ENCODE measurements at places on chromosomes 7 and 10.

- DNase-seq: peak; percentile 68
These were observed 263.5 kb downstream of the ZEB1 start for GRCh38 chr10:31582365-31583052.

DNA sequence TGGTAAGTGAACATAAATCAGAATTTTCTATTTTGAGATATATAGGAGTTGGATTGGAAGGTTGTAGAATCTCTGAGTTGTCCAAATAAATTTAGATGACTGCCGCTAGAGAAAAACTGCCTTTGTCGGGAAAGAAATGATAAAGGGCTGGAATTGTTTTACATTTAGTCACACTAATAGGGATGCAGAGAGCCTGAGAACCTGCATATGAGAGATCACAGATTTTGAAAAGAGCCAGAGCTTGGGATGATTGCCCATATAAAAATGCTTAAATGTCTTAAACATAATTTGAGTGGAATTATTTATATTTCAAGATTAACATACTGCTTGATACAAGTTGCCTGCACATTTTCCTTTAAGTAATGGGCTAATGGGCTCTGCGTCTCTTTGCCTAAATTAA lies 660.5 kb downstream of the NRG3 start:
- DNase-seq: no peak

DNA sequence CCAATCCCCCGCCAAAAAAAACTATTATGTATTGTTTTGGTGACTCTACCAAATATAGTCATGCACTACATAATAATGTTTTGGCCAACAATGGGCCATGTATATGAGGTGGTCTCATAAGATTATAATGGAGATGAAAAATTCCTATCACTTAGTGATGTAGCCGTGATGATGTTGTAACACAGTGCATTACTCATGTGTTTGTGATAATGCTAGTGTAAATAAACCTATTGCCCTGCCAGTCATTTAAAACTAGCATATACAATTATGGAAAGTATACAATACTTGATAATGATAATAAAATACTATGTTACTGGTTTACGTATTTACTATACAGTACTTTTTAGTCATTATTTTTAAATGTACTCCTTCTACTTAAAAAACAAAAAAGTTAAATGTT lies 101.5 kb downstream of the SLC25A40 start:
- DNase-seq: no peak

DNA sequence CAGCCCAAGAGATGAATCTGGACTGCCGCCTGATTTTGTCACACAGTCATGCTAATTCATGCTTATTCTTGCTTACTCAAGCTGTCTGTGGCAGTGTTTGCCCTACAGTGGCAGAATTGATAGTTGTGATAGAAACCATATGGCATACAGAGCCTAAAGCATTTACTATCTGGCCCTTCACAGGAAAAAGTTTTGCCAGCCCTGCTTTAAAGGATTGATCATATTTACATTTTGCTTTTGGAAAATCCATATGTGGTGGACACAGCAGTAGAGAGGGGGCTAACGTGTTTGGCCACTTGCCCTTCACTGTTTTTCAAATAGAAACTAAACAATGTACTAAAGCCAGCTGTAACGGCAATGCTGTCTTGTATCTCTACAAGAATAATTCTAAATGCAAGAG lies 974.0 kb upstream of the GHITM start:
- no peak for DNase-seq

DNA sequence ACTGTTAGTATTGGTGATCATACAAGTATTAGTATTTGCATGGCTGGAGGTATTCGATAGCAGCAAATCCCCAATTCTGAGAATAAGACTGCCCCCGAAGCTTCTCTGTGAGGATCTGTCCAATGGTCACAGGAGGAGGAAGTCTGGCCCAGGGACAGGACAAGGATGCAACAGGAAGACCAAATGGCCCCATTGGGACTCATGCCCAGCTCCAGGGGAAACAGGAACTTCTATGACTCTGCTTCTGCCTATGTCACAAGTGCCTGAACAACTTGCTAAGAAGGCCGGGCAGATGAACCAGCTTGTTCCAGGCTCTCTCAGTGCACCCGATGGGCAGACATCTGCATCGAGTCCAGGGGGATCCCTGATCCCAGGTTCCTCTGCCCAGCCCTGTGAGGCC lies 172.0 kb upstream of the GRB10 start:
- DNase-seq: peak; percentile 60

DNA sequence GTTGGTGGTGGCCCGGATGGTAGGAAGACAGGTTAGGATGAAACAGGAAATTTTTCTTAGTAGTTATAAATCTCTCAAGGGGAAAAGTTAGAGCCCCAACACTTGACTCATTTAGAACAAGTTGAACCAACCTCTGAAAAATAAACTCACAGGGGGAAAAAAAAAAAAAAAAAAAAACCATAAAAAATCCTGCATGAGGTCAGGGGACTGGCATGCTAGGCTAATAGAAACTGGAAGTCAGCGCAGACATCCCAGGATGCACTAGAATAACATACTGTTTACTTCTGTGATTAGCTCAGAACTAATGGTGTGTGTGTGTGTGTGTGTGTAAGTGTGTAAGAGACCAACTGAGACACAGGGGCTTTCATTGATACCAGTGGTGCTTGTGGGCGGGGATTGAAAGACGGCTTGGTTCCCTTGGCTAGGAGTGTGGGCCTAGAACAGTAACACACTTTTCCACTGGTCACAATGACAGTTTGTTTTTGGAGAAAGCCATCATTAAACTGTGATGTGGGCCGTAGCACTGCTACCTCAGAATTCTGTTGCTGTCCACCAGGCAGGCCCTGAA lies 491.6 kb upstream of the GALNT17 start:
- DNase-seq: no peak

Data from suppressor macrophage (primary cell).